ENCODE measurements at places on chromosomes 1 and 21.
A peak's percentile ranks its signal among the peaks of the same experiment; 100 is the strongest.

GRCh38 chr21:31872072-31872451 lies 758 bp upstream of the HUNK start:
- no peak for DNase-seq

DNA sequence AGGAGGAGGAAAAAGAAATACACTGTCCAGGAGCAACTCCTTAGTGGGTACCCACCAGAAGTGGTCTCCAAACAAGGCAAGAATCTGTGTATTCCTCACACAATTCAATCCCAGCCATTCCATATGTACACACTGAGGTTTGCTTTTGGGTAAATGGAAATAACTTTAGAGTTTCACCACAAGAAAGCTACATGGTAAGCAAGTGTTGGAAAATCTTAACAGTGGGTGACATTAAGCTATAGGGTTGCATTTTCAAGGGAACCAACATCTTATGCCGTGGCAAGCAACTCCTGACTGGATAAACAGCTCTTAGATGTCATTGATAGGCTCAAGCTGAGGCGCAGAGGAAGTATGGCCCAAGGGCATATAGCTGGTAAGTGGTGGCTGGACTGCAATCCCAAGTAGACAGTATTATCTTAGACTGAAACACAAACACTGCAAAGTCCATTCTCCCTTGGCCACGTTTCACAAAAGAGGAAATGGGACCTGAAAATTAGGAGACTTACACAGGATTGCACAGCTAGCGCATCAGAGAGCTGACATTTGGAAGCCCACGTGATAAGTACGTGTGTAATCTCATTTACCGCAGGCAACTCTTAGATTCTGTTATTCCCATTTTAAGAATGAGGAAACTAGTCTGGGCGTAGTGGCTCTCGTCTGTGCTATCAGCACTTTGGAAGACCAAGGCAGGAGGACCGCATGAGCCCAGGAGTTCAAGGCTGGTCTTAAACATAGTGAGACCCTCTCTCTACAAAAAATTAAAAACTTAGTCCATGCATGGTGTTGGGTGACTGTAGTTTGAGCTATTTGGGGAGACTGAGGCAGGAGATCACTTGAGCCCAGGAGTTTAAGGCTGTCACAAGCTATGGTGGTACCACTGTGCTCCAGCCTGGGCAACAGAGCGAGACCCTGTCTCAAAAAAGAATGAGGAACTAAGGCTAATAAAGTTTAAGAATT lies 4.0 kb upstream of the BRWD1 start:
- DNase-seq, result no peak

DNA sequence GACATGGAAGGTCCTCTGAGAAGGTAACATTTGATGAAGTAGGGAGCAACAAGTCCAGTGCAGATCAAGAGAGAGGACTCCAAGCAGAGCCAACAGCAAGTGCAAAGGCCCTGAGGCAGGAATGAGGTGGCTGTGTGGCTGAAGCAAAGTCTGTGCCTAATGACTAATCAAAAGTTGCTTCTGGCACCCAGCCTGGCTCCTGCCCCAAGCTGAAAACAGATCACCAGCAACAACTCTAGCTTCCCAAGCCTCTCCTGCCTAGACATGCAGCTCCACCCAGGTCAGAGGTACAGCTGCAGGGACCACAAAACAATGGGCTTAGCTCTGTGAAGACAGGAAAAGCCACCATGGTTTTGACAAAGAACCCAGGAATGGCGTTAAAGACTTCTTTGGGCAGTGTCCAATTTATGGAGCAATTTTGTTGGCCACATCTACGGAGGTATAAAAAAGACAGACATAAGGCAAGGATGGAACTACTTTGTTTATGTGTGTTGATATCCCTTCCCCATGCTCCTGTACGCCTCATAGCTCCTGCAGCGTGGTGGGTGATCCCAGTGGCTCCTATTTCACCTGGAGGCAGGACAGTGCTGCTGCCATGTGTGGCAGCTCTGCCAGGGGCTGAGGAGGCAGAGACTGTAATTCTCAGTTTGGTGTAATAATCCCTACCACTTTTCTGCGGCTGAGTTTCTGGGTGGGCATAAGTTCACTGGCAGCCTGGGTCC lies 26.4 kb upstream of the IGSF3 start:
- DNase-seq, result no peak

- DNase-seq, result no peak
Measured at GRCh38 chr1:15188130-15188524, 34.6 kb downstream of the TMEM51 start.

DNA sequence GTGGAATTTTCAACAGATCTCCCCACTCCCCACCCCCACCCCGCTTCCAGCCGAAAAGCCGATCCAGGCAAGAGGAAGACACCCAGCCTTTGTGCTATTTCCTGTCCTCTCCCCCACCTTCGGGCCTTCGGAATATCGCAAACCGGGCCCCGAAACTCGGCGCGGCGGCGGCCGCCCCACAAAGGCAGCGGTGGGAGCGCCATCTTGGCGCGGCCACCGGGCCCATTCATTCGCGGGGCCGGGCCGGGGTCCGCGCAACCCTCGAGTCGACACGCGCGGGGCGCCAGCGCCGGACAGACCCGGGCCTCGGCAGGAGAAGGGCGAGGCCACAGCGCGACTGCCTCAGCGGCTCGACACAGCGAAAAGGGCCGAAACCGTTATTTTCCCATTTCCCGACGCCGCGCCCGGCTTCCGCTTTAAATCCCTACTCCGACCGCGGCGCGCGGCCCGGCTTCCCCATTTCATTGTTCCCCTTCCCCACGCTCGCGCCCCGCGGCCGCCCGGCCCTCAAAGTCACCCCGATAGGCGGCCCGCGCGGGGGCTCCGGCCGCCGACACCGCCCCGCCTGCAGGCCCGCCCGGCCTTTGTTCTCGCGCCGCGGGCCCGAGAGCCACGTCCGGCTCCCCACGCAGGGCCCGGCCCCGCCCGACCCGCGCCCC lies 911 bp downstream of the GNB1 start:
- DNase-seq, result peak; percentile 76

DNA sequence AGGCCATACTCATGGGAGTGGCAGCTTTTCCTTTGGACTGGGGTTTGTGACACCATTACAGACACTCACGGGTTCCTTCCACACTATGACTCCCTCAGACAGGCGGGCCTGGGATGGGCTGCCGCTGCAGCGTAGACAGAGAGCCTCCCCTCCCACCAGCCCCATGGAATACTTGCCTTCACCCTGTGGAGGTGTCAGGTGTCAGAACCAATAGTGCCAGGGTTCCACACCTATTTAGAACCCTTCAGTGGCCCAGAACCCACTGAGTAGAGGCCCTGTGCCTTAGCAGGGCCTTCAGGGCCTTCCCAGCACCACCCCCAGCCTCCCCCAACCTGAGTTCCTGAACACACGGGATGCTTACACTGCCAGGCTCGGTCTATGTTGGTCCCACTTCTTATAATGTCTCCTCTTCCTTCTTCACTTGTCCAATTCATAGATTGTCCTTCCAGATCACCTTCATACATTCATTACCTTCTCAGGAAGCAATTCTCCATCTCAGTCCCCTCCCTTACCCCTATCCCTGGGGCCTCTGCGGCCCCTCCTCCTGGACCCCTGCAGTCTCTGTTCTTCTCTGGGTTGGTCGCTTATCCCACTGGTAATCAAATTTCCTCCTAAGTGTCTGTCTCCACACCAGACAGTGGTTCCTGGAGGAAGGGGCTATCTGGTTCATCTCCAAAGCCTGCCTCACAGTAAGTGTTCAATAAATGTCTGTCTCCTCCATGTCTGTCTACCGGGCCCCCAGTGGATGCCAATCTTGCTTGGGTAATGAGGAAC lies 1.4 kb upstream of the RHBG start:
- DNase-seq, result no peak

DNA sequence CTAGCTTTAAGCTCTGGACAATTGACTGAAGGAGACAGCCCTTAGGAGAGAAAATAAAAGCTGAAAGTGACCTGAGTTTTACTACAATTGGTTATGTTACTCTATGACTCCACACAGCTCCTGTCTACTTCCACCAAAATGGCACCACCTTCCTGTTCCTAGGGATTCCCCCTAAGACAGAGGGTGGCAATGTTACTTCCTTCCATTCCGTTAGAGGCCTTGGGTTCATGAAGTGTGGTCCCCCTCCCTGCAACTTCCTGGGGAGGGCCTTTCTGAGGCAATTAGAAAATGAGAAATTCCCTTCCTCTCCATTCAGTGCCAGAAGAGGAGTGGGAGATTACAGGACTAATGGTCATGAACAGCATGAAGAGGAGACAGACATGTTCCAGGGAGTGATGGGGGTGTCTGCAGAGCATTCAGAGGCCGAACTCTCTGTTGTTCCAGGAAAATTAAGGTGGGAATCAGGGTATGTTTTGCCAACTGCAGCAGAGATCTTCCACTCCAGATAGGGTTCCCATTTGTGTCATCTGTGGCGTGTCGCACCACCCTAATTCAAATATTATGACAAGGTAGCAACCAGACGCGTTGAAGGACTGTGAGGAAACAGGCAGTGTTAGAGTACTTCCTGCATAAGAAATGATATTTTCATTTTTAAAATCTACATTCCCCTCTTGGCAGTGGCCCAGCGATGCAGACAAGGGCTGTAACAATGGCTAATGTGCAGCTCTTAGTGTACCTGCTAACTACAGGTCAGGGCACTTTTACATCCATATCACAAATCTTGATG lies 53.1 kb upstream of the TRIM67 start:
- DNase-seq, result no peak

DNA sequence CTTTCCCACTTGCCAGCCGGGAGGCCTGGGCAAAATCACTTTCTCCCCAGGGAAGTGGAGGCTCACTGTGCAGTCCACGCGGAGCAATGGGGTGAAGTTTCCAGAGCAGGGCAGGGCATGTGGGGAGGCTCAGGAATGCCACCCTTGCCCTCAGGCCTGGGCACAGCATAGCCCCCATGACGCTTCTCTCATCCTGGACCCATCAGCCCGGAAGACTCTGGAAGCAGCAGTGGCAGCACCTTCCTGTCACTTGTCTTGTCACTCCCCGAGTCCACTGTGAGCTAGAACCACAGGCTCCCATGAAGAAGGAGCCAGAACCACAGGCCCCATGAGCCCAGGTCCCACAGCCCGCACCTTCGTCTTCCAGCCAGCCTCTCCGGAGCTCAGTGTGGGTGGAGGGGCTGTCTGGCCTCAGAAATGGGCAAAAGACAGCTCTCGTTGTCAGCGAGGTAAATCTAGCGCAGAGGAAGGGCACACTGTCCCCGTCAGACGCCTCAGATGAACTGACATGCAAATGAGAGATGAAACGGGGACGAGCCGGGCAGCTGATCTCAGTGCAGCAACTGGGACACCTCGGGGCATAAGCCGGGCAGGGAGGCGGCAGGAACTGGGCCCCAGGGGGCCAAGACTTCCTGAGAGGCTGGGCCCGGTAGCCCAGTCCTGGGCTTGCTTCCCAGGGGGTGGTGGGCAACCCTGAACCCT lies 6.1 kb downstream of the PDE9A start:
- DNase-seq, result no peak

GRCh38 chr21:28636752-28637691 lies 355.7 kb downstream of the LTN1 start:
- no peak for DNase-seq

GRCh38 chr1:36114371-36114770 lies 10.7 kb downstream of the COL8A2 start:
- DNase-seq, result no peak
